ACHN (cell line): ENCODE measurements at places on chromosomes 6 and 20.

GRCh38 chr20:64226686-64227580, 28.6 kb upstream of the PCMTD2 start:
- DNase-seq, result no peak

DNA sequence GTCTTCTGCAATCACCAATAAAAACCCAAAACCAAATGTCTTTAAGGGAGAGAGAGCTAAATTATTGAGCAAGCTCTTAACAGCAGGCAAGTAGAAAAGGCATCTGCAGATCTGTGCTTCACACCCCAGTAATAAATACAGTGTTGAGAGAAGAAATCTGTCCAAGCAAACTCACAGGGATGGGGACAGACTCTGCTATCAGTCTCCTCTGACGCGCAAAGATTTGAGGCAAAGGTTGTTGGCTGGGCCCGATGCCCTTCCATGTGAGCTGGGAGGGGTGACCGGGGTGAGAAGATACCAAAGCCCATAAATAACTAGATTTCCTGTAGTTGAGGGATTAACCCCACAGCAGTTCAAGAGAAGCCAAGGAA, 315.2 kb upstream of the SOX4 start:
- DNase-seq, result no peak

GRCh38 chr20:5919626-5920544, 30.4 kb downstream of the TRMT6 start:
- DNase-seq, result no peak

DNA sequence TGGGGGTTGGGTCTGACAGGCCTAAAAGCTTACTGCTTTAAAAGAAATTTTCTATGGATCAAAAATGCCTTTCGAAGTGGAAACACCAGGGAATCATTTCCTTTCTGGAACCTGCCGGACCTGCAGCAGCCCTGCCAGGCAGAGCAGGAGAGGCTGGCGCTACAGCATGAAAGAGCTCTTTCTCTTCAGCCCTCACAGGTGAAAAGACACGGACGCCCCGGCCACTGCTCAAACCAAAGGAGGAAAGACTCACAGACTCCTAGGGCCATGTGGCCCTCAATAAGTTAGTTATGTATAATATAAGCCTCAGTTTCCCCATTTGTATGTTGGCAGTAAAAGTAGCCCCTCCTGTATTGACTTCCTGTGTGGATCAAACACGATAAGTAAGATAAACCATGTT, 8.3 kb downstream of the SCML4 start:
- no peak for DNase-seq

- no peak for DNase-seq
Observed at GRCh38 chr6:5510331-5511133, 249.2 kb downstream of the FARS2 start.

GRCh38 chr6:43239054-43239453, 4.2 kb upstream of the TTBK1 start:
- DNase-seq, result no peak

DNA sequence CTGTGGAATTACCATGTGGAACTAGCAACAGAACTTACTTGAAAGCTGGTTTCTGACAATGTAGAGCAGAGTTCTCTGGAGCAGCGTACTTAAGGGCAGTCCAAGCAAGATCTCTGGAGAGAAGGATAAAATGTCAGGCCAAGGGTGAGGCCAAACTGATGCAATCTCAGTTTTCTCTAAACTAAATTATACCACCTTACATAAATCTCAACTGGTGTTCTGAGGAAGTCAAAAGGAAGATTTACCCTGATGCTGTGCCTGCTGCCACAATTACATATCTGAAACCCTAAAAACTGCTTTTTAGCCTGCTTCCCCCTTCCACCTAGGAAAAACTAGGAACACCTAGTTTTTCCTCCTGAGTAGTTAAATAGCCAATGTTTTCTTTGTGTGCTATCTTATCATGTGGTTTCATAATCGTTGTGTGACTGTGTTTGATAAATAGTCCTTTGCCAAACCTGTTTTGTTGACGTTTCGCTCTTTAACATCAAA, 28.1 kb downstream of the NCOA7 start:
- DNase-seq, result no peak

GRCh38 chr6:152636021-152636608, 1.0 kb downstream of the SYNE1 start:
- DNase-seq, result no peak

GRCh38 chr6:137210903-137211302, 8.3 kb downstream of the IFNGR1 start:
- no peak for DNase-seq

- no peak for DNase-seq
Observed at GRCh38 chr6:100144991-100145390, 151.0 kb upstream of the MCHR2 start.

DNA sequence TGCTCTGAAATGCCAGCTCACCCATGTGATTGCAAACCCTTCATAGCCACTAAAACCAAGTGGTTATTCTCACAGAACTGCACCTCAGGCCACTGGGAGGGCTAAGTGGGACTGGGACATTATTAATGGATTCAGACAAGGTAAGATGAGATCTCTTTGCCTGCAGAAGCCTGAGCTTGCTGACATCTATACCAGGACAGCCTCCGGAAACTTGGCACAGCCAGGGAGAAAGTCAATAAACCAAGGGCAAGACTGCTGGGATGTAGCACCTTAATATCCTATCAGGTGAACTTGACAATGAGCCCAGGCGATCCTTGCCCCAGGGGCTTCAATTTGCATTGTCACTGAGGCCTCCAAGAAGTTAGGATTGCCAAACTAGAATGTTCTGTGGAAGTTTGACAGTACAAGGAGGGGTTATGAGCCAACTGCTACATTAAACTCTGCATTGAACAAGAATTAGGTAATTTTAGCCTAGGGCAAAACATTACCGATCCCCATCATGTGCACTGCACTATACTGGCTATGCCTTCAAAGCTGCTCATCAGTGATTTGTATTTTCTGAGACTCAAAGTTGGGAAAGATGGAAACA, 60.1 kb upstream of the RALGAPA2 start:
- DNase-seq, result no peak

DNA sequence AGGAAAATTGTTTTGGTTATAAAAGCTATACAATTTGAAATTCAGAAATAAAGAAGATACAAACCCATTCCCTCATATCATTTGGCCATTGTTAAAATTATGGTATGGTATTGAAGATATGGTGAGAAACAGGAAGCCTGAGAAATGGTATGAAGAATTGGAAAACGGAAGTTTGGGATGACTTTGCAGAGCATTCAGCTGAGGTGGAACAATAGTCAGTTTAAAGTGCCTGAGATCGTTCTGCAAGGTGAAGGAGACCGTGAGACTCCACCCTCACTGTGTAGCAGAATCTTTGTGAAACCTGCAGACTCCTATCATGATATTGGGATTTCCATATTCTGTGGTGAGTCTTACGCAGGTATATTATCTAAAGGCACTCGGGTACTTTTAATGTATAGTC, 97.3 kb downstream of the ADGRB3 start:
- DNase-seq, result no peak

DNA sequence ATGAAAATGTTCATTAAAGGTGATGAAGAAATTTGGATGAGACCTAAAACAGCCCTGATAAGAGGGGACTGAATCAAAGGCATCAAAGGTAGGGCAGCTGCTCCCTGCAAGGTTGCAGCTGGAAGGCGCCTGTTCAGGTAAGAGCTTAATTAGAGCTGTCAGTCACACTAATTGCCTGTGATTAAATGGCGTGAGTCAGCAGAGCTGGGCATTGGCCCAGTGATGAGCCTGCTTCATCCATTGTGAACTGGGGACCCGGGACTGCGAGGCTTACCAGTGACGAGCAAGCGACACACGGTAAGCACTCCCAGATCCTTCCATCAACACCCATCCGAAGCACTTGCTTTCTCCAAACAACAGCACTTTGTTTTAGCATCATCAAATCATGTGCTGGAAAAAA, 621.5 kb upstream of the CDH4 start:
- no peak for DNase-seq

GRCh38 chr20:57596998-57597939, 23.0 kb downstream of the ZBP1 start:
- peak; percentile 44 for DNase-seq
